RPMI7951 (cell line): ENCODE measurements at places on chromosomes 7 and 10.

- DNase-seq, result peak; percentile 46
Measured at GRCh38 chr7:22859641-22860290, 37.1 kb upstream of the TOMM7 start.

GRCh38 chr7:90817846-90818245 lies 221.7 kb downstream of the CDK14 start:
- DNase-seq, result no peak

GRCh38 chr10:120818301-120818700 lies 32.9 kb upstream of the WDR11 start:
- DNase-seq, result no peak

- DNase-seq, result no peak
Measured at GRCh38 chr7:14229047-14229446, 239.6 kb upstream of the ETV1 start.

GRCh38 chr7:142250705-142251104 lies 7.2 kb downstream of the PRSS58 start:
- no peak for DNase-seq

DNA sequence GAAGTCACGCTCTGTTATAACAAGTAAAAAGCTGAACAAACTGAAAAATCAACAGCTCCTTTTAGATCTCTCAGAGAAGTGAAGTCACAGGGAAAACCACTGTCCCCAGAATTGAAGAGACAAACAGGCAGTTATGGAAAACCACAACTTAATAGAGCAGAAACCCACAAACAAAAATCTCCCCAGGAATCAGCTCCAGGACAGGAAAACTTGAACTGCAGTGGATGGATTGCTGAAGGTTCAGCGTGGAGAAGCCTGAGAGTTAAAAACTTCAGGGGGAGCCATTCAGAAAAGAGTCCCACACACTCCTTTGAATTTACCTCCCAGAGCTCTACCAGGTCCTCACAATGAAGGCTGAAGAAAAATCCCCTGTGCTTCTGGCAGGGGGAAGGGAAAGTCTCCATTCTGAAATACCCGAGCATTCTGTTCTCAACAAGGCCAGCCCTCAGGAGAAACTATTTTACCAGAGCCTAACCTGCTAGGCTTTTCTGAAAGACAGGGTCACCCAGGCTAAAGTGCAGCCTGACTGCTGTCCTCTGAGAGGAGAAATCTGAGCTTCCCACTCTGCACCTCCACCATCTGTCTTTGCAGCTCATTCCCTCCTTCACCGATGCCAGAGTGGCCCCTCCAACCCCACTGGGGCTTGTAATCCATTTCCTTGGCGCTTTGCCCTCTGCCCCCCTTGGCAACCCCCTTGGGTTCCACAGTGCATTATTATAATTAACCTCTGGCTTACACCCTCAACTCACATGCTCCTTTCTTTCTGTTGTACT lies 65.0 kb upstream of the CCNY start:
- DNase-seq, result peak; percentile 58

GRCh38 chr10:76296957-76297356 lies 865.5 kb downstream of the LRMDA start:
- no peak for DNase-seq

DNA sequence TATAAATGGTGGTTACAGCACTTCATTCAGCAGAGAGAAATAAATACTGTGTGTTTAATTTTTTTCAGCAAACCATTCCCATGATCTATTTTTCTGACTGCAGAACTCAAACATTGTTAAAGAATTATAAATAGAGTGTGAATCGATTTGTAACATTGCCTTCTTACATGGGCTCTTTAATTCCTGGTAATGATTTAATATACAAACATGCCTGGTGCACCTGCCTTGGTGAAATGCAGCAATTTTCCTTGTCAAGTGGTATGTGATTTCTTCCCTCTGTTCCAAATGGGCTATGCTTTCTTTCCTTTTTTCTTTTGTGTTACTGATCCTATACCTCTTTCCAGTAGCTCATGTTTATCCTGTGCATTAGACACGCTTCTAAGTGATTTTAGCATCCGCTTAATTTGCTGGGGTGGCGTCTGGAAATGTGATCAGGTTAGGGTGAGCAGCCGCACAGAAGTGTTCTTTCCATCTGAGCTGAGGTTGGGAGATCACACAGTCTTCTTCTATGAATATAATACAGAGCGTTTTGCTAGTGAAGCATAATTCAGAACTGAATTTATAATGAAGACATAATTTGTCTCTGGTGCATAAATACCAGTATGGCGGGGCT lies 94.3 kb upstream of the ITGB1 start:
- DNase-seq, result no peak

DNA sequence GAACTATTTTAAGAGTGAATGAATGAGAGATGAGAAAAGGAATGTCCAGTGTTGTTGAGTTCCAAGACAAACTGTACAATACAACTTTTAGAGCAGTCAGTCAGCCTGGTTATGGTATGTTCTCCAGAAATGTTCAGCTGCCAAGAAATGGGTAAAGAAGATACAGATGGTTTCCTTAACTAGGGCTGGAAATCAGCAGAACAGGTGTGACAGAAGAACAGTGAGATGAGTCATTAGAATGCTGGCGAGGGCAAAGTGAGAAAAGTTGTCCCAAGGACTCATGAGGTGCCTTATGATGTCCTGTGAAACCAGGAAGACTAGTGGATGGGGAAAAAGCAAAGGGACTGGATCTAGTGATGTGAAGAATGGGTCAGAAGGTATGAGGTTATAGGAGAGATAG lies 20.8 kb upstream of the SEPTIN7 start:
- DNase-seq, result no peak

DNA sequence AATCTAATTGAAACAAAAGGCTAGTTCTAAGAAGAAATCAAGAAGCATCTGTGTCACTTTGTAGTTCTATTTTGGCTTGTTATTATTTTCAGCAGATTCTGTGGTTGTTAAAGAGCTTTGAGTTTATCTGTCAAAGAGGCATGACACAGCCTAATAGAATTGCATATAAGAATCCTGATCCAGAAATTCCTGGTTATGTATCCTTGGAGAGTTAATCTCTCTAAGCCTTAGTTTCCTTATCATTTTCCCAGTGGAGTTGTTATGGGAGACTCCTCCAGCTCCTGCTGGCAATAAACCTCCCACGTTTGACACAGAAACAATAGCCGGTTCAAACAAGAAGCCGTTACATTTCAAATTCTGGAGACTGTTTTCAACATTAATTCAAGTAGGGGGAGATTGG lies 288.3 kb downstream of the SDHAF3 start:
- no peak for DNase-seq

GRCh38 chr7:139850906-139851305 lies 21.8 kb downstream of the TBXAS1 start:
- DNase-seq, result no peak

DNA sequence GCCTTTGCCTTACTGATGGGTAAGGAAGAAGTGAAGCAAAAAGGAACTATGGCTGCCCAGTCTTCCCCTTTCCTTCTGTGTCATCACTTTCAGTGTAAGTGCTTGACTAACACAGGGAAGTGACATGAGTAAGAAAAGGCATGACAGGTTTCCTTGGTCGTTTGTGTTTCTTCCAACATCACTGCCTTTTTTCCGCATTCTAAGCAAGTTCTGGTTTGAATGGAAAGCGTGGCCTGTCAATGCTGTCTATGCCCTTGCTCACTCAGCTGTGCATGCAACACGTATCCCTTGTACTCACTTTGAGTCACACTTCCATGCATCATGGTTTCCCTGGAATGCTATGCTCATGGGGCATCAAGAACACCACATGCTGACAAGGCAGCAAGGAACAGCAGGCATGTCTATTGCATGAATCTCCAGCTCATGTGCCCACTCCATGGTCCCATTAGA lies 111.8 kb downstream of the OAT start:
- peak; percentile 69 for DNase-seq
